ENCODE measurements at places on chromosomes 12 and 14.

GRCh38 chr12:114744691-114745090 is 60.7 kb upstream of the TBX3 start:
- DNase-seq: no peak

GRCh38 chr12:62660756-62661155 is 194.1 kb downstream of the MON2 start:
- DNase-seq: no peak

DNA sequence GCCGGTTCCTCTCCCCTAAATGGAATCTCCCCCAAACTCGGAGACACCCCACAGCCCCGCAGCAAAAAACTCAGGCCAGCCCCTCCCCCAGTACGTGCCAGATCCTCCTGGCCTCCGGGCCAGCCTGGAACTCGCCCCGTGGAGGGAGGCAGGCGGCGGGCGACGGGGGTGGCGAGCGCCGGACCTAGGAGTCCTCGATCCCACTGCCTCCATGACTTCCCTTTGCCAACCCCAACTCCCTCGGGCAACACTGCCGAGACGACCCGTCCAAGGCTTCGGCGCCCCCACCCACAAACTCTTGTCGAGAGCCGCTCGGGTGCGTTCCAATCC is 400 bp downstream of the ADCY6 start:
- no peak for DNase-seq

DNA sequence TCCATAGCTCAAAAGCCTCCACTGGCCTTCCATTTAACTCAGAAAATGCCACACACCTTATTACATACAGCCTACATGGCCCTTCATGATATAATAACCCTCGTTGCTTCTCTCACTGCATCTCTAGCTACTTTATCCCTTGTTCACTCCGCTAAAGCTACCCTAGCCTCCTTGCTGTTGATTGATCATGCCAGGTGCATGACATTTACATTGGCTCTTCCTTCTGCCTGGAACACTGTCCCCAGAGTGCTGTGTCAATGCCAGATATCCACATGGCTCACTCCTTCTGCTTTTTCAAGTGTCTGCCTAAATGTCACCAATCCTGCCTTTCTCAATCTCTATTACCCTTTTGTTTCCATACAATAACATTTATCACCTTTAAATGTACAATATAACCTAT is 58.3 kb downstream of the CAND1 start:
- DNase-seq: no peak

All from activated T-cell treated with anti-CD3 and anti-CD28 coated beads, Interleukin-2, amount 50 U/mL, for 48 hours (primary cell).